ENCODE measurements at places on chromosomes 13 and 19.
A peak's percentile ranks its signal among the peaks of the same experiment; 100 is the strongest.

GRCh38 chr19:23222998-23223652 lies 27.1 kb downstream of the ZNF724 start:
- DNase-seq, result no peak

DNA sequence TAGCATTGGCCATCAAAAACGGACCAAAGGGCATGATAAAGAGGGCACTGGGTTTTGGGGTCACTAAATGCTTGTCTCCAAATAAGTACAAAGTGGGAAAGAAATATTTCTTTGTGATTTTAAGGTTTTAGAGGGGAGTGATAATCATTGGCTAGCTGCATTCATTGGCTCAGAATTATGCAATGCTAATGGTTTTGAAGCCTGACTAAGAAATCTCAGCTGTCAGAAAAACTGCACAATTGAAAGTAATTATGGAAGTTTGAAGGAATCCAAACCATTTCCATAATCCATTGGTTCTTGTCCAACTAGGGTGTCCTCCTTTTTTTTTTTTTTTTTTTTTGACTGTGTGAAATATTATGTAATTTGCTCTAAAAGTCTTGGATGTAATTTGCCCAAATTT lies 88.2 kb upstream of the ARGLU1 start:
- DNase-seq, result no peak

DNA sequence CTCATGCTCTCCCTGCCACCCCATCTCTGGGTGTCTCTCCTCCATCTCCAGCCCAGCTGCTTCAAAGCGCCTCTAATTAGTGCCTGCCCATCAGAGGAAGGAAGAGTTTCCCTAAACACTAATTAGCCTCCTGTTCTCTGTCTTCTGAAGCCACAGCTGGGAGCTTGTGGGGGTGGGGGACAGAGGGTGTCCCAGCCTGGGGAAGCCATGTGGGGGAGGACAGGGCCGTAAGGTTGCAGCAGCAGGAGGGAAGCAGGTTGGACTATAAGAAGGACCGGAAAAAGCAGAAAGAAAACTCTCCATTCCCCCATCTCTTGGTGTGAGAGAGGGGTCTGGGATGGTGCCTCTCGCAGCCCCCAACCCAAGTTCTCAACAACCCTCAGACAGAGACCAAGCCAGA lies 26.2 kb downstream of the SLC8A2 start:
- DNase-seq, result no peak

- no peak for DNase-seq
Measured at GRCh38 chr13:59873309-59873708, 290.4 kb downstream of the DIAPH3 start.

- DNase-seq, result no peak
Measured at GRCh38 chr13:76828316-76828741, 57.9 kb downstream of the KCTD12 start.

- no peak for DNase-seq
Measured at GRCh38 chr13:107069108-107069776, 501.3 kb upstream of the ARGLU1 start.

DNA sequence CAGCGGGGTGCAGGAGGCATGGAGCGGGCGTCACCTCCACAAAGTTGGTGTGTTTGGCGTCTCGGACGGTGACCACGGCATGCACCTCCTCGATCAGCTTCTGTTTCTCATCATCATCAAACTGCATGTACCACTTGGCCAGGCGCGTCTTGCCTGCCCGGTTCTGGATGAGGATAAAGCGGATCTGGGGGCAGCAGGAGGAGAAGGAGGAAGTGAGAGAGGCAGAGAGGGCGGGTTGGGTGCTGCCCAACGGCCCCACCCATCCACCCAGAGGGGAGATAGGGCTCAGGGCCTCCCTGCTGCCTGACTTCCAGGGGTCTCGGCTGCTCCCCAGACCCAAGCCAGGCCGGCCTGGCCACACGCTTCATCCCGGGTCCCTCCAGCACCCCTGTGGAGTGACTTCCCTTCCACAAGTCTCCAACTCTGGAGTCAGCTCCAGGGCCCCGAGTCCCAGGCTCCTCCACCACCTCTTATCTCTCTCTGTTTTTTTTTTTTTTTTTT lies 4.6 kb downstream of the AP2S1 start:
- DNase-seq, result no peak

DNA sequence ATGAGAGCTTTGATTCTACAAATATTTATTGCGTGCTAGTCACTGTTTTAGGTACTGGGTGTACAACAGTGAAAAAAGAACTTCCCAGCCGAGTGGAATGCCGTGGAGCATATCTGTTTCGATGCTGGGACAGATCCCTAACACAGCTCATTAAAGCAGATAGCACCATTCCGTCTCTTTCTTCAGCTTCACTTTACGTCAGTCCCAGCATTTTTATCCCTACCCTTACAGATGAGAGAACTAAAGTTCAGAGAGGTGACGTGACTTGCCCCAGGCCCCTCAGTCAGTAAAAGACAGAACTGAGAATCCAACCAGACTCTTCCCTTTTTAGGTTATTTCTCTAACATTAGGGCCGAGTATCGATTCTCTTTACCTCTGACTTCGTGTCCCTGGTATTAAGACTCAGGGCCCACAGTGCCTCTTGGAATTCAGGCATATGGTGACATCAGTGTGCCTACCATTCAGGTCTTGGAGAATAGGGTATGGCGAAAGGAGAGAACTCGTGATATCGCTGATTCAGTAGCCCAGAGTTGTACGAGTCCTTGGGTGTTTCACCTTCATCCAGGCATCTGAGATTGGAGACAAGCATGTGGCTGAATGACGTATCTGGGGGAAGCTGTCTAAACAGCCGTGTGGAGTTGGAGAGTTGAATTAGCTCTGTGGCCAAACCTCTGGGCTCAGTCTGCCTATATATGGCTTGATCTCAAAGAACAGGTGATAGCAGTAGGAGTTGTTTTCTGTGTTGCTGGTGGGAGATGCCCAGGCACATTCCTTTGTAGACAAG lies 27.1 kb downstream of the ACTN4 start:
- no peak for DNase-seq

- no peak for DNase-seq
Measured at GRCh38 chr13:41960211-41960636, 685 bp downstream of the VWA8 start.

- no peak for DNase-seq
Measured at GRCh38 chr19:51364200-51365106, 1.7 kb downstream of the ETFB start.

- DNase-seq, result no peak
Measured at GRCh38 chr19:885536-886224, 7.3 kb downstream of the MED16 start.

DNA sequence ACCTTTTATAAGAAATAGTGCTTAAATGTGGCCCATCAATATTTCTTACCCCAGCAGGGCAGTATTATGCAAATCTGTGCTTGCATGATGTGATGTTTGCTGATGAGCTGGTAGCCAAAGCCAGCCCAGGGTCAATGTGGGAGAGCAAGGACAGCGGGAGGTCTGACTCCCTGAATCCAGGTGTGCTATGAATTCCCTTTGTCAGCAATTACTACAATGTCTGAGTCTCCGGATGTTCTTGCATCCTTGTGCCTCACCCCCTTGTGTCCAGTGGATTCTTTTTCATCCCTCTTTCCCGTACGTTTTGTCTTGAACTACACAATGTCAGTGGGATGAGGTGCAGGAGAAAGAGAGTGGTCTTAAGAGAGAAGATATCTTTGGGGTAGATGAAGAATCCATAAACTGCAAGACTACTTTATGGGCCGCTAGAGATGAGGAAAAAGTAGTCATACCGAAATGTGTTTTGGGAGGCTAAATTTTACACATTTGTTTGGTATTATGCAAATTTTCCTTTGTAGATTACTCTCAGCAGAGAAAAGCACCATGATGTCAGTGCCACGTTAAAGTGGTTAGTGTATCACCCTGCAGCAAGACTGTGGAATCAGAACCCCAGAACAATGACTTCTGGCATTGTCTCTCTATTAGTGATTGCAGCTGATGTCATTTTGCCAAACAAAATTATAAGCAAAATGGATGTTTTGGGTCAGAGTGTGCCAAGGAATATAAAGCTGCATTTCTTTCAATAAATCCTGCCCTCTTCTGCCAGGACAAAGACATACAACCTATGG lies 53.5 kb upstream of the TSHZ3 start:
- DNase-seq, result no peak

DNA sequence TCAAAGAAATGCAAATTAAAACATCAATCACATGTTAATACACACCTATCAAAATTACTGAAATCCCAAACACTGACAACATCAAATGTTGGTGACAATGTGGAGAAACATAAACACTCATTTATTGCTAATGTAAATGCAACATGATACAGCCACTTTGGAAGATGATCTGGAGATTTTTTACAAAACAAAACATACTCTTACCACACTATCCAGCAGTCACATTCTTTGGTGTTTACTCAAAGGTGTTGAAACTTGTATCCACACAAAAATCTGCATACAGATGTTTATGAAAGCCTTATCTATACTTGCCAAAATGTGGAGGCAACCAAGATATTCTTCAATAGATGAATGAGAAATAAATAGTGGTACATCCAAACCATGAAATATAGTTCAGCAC lies 1219.5 kb upstream of the PCDH20 start:
- DNase-seq, result no peak

DNA sequence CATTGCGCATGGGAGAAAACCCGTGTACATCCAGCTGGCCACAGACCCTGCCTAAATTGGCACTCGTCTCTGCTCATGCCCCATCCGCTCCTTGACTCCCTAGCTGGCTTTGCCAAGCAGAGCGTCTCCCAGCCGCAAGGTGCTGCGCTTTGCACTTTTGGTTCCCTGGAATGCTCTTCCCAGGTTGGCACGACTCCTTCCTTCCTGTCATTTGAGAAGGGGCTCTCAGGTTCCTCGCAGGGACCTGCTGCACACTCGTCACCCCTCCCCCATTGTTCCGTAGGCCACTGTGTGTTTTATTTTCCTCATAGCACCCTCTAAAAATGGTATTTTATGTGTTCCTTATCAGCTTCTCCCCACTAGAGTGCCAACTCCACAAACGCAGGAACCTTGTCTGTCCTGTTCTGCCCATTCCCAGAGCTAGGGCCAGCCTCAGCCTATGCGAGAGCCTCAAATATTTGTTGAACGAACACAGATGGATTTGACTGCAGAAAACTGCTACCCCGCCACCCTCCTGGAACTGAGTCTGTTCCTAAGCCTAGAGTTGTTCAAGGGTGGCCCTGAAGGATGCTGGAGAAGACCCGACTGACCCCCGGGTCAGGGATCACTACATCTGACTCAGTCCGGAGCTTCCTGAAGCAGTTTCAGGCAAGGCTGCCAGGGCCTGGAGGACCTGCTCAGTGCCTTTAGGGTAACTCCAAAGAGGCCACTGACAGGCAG lies 8.4 kb upstream of the CEBPA start:
- DNase-seq, result no peak

DNA sequence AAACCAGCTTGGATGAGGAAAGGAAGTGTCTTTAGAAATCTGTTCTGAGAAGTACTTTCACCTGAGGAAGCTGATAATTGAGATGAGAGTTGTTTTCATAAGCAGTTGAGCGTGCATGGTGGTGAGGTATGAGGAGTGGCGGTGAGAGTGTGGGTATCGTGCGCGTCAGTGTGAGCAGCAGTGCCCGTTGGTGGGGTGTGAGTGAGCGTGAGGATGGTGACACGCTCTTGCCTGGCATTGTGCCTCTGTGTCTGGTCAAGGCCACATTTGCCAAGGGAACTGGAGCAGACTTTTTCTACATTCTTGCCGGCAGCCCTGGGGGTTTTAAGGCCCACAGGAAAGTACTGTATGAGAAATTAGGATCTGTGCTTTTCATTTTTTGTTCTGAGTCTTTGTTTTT lies 36.5 kb upstream of the TEX29 start:
- DNase-seq, result no peak

DNA sequence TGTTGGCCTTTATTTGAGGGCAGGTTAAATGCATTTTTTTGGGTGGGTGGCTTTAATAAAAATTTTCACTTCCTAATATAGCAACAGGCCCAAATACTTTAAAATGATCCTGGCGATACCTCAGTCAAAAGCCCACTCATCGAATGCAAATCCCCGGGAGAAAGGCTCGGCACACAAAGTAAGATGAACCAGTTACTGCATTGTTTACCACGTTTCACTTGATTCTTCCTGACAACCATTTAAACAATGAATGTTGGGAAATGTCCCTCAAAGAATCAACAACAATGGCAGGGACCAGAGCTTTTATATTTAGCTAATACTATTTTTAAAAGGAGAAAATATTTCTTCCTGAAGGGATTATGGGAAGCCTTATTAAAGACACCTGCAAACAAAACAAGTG lies 187.7 kb downstream of the ABCC4 start:
- DNase-seq, result no peak

- DNase-seq, result no peak
Measured at GRCh38 chr13:76778853-76779252, 107.4 kb downstream of the KCTD12 start.

GRCh38 chr19:35013041-35013819 lies 13.1 kb downstream of the GRAMD1A start:
- peak; percentile 77 for DNase-seq

DNA sequence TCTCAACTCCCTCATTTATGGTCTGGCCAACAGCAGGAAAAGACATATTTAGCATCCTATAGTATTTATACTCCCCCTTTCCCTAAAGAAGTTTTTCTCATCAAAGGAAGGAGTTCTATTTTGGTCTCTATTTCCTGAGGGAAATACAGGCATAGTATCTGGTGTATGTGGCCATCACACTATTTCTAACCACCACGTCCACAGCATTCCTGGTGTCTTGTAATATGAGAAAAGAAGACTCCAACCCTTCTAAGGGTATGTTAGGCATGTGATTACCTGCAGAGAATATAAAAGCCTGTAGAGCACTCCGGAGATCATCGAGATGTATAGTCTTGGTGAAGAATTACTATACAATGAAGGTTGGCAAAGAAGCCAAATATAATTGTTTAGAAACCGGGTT lies 137.4 kb downstream of the VWA8 start:
- DNase-seq, result no peak

- DNase-seq, result no peak
Measured at GRCh38 chr19:12482509-12482886, 2.1 kb downstream of the ZNF709 start.

GRCh38 chr19:17873786-17874757 lies 2.3 kb downstream of the SLC5A5 start:
- DNase-seq, result peak; percentile 63

GRCh38 chr19:44723952-44724319 lies 24.6 kb upstream of the BCL3 start:
- DNase-seq, result peak; percentile 70

GRCh38 chr19:5420953-5421352 lies 34.3 kb upstream of the ZNRF4 start:
- no peak for DNase-seq
